ENCODE measurements at places on chromosomes 3 and 15.
A peak's percentile ranks its signal among the peaks of the same experiment; 100 is the strongest.

GRCh38 chr15:39581793-39582285 is 960 bp downstream of the THBS1 start:
- DNase-seq, result peak; percentile 74

DNA sequence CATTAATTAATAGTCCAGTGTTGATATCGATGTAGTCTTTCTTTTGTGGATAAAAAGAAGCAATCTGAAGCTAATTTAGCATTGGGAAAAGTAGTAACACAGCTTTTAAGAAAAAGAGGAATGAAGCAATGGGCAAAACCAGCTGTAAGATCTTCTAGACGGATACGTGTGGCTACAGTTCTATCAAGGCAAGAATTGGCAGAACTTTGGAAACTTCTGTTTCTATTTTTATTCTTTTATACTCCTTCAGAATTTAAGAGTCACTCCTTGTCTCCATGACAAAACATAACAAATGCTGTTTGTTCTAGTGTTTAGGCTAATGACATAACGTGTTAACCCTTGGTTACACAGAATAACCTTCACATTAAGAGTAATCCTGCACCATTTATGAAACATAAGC is 289.2 kb downstream of the ROBO2 start:
- peak; percentile 11 for DNase-seq

GRCh38 chr3:44079916-44080315 is 161.8 kb upstream of the TOPAZ1 start:
- DNase-seq, result no peak

- DNase-seq, result no peak
Measured at GRCh38 chr3:197007296-197007940, 22.2 kb downstream of the MELTF start.

- peak; percentile 19 for DNase-seq
Measured at GRCh38 chr3:185558395-185558794, 6.0 kb upstream of the LIPH start.

- DNase-seq, result no peak
Measured at GRCh38 chr3:30189900-30190299, 416.5 kb upstream of the TGFBR2 start.

DNA sequence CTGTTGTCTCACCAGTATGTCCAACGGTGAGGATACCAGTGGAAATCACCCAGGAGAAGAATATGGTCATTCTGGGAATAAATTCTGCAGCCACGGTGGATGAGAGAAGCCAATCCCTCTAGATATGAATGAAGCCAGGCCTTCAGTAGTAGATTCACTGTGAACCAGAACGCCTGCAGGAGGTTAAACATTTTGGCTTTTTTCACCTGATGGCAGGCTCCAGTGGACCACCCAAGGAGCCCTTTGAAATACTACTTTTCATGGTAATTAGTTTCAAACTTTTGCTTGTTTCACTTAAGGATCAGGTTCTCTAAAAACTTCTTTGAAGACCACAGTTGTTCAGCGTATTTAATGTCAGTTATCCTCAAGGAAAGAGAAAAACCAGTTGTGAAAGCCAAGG is 353.4 kb downstream of the RORA start:
- no peak for DNase-seq

DNA sequence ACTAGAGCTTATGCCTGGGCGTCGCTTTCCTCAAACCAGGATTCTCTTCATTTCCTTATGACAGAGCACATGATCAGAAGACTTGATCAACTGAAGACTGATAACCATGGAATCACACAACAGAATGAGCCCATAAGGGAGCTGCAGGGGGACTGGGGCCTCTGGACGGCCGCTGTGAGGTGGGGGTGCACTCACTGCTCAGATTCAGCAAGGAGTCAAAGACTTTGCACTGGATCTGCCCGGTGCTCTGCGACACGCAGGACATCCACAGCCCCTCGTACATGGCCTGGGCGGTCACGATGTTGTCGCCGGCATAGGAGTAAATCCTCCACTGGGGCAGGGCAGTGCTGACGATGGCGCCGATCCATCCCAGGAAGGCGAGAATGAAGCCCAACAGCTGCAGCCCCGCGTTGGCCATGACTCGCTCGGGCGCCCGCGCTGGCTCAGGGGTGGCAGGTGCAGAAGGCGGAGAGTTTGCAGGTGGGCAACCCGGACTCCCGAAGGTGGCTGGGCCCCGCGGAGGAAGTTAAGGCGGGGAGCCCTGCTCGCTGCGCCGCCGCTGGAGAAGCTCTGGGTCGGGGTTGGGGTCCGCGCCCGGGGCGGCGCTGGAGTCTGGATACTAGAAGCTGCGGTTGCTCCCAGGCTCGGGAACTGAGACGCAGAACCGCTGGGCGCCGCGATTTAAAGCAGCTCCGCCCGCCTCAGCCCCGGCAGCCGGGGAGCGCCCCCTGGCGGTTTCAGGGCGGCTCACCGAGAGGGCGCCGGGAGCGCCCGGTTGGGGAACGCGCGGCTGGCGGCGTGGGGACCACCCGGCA is at the start of gene CLDN1:
TSS of gene CLDN1 (minus strand) at position 658 of the 815 bp plus-strand sequence. CDS start at position 418, 240 bp downstream.
- peak; percentile 92 for DNase-seq

GRCh38 chr15:46300716-46301115 is 665.9 kb downstream of the SQOR start:
- no peak for DNase-seq

DNA sequence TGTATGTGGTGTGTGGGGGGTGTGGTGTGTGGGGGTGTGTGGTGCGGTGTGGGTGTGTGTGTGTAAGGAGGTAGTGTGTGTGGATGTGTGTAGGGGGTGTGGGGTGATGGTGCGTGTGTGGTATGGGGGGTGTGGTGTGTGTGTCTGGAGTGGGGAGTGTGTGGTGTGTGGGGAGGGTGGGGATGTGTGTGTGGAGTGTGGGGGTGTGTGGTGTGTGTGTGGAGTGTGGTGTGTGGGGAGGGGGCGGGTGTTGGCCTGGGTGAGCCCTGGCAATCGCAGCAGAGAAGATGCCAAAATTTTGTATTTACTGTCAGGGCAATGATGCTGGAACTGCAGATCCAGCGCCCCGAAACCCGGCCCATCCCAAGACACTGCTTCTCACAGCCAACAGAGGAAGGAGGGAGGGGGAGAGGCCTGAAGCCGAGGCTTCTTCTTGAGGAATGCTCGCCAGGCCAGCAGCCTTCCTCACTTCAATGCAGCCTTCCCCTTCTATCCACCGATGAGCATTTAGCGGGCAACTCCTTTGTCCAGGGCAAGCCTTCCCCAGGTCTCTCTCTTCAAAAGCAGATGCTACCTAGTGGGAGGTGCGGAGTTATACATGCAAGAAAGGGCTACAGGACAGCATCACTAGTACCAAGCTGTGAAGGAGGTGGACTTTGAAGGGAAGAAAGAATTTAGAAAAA is 11.9 kb upstream of the SRP14 start:
- no peak for DNase-seq

- DNase-seq, result no peak
Measured at GRCh38 chr3:184073621-184074020, 20.8 kb downstream of the HTR3C start.

- DNase-seq, result no peak
Measured at GRCh38 chr15:101159096-101159935, 92.5 kb downstream of the CHSY1 start.
